NCI-H1417 treated with DMSO at 0.1 percent for 48 hours (cell line): ENCODE measurements at places on chromosomes 2 and 18.

GRCh38 chr2:104332731-104333130, 521.2 kb upstream of the POU3F3 start:
- no peak for DNase-seq

GRCh38 chr2:236241181-236242056, 22.8 kb downstream of the ASB18 start:
- DNase-seq, result no peak

- no peak for DNase-seq
Measured at GRCh38 chr2:25470806-25471205, 129.1 kb upstream of the DNMT3A start.

DNA sequence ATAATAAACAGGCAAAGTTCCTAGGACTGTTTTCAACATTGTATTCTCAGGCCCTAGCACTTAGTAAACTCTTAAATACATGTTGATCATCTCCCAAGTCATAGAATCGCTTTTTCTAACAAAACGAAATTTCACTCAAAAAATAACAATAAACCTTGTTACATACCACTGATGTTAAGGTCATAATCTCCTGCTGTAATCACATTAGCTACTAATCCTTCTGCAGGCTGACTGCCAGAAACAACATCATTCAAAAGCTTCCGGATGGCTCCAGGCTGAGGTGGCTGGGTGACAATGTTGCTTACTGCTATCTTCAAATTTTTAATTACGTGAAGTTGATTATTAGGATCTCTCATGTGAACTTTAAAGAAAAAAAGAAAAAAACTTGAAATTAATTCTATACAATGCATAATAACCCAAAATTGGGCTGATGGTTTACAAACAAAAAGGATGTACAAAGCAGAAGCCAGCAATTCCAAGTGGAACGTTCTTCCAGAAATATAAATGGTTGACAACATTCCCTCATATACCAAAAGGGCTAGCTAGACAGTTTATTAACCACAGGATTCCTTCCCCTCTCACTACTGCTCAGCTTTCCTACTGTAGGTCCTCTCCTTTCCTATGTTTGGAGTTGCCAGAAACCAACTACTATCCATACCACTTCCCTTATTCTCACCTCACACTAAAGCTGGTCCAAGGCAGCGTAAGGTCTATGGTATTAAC, 11.6 kb downstream of the TRAPPC8 start:
- DNase-seq, result no peak

GRCh38 chr2:64698668-64699444, 45.1 kb upstream of the SERTAD2 start:
- no peak for DNase-seq

GRCh38 chr2:203880557-203881125, 13.1 kb downstream of the CTLA4 start:
- no peak for DNase-seq

DNA sequence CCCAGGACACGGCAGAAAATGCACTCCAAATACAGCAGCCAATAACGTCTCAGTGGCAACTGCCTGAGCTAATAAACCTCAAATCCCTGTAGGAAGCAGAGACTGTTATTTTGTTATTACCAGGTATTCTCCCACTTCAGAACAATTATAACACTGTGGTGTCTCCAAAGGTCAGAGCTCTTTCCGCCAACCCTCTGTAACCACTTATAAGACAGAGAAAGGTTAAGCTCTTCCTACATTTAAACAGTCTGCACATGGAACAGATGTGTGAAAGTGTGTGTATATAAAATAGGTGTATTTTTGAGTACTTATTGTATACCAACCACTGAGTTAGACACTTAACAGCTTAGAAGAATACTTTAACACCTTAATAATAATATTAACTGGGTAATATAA, 64.1 kb downstream of the FBXO15 start:
- DNase-seq, result peak; percentile 59

DNA sequence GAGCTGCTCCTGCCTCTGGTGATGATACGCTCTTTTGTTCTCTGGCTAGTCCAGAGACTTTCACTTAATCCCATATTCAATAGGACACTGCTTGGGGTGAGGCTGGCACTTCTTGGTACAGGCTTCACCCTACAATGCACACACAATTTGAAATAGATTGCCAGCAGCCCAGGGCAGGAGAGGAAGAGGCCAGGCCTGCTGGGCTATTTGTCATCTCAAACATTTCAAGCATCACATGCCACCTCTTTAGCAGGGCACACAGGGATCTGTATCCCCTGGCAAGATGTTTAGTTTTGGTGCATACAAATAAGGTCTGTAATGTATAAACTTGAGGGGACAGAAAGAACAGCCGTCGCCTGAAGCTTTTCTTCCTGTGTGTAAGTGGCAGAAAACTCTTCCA, 120.4 kb downstream of the CHST9 start:
- no peak for DNase-seq

GRCh38 chr2:205176546-205176945, 505.8 kb upstream of the NRP2 start:
- DNase-seq, result no peak

DNA sequence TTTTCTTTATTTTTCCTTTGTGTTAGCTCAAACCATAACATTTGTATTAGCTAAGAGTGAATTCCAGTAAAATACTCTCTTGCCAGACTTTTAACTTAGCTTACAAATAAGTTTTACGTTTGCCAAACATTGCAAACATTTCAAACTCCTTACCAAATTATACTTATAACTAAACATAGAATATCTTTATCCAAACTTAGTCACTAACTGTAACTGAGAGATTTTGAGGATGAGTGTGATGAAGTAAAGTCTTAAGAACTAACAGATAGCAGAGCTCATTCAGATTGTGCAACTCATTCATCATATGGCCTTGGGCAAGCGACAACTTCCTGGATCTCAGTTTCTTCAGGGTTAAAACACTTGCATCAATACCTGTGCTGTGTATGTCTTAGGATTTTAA, 533.7 kb downstream of the TDRD15 start:
- no peak for DNase-seq

DNA sequence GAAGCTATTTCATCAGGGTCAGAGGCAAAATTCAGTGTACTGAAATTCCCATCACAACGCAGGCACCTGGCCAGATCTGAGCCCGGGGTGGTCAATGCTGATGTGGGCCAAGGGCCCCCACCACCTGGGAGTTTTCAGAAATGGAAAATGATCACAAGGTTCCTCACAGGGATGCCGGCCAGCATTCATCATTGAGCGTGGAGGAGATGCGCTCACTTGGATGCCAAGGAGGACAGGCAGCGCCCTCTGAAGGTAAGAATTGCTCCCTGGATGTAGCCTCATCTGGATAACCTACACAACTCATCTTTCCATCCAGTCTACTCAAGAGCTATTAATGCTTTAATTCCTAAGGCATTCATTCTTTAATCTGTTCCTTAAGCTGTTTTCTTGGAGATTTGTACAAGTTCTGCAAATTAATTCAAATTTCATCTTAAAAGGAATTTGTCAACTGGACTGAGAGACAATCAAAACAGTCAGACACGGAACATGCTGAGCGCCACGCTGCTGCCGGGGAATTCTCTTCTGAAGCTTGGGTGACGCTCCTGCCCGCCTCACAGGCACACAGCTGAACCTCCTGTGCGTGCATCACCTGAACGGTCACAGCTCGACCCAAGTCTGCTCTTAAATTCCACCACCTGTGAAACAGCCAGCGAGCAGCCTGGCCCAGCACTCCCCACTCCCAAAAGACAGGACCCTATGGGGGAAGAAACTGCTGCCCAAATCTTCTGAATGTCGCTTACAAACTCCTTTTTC, 206.7 kb downstream of the HDAC4 start:
- DNase-seq, result no peak

GRCh38 chr2:8927510-8928455, 75.7 kb downstream of the MBOAT2 start:
- no peak for DNase-seq

DNA sequence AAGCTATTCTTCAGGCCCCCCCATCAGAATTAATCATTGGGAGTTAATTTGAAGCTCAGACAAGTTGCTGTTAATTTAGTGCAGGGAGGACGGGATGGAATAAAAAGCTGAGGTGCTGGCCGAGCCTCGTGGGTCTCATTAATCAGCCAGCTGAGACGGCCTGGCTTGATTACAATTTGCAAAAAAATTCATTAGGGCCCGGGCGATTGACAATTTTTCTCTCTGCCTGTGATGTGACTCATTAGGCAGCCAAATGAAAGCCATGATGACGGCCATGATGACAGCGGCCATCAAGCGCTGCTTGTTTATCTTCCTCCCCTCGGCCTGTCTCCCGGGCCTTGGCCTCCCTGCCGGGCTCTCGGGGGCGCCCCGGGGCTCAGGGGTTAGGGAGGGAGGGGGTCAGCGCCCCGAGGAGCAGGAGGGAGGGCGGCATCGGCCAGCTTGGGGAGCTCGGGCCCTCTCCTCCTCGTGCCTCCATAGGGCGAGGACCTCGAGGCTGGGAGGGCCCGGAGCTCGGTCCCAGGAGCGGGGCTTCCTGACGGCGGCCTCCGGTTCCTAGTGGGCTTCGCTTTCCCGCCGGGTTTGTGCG, 5.2 kb downstream of the GBX2 start:
- no peak for DNase-seq

- no peak for DNase-seq
Measured at GRCh38 chr18:72412927-72413326, 131.2 kb downstream of the CBLN2 start.

GRCh38 chr2:28666496-28667184, 85.0 kb upstream of the PPP1CB start:
- no peak for DNase-seq

- no peak for DNase-seq
Measured at GRCh38 chr2:180720829-180721228, 259.6 kb upstream of the UBE2E3 start.

- DNase-seq, result no peak
Measured at GRCh38 chr2:40666398-40666797, 214.5 kb upstream of the SLC8A1 start.

DNA sequence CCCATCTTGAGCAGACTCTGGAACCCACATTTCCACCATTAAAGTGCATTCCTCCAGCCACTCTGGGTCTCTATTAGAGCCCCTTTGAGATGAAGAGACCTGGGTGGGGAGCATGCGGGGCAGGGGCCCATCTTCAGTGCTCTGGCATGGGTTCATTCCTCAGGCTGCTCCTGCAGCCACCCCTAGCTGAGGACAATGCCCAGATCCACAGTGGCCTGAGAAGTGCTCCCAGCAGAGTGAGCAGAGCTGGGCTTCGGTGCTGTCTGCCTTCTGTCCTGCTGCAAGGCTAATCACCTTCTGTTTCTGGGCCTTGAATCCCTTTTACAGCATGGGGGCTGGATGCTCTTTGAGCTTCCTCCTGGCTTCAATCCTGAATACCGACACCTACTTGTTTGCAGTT, 169.8 kb downstream of the TRIM43 start:
- DNase-seq, result no peak

- no peak for DNase-seq
Measured at GRCh38 chr2:68230241-68231060, 21.9 kb downstream of the PPP3R1 start.

- DNase-seq, result no peak
Measured at GRCh38 chr2:176188774-176189680, 559 bp downstream of the HOXD1 start.

- no peak for DNase-seq
Measured at GRCh38 chr2:217954469-217954868, 48.3 kb downstream of the TNS1 start.

DNA sequence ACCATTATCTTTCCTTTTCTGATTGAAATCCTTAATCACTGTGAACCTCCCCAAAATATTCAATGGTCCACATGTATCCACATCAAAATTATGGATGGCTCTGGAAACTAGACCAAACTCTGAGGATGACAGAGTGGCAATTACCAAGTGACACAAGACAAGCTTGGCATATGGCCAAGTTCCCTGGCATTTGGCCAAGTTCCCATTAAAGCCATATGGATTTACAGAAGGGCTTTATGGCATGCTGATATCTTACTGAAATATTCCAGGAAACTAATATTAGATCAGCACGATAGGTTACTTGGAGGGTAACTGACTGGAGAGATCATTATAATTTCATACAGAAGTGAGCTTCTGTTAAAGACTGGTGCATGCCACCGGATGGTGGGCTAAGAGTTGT, 21.9 kb upstream of the CERS6 start:
- peak; percentile 13 for DNase-seq

DNA sequence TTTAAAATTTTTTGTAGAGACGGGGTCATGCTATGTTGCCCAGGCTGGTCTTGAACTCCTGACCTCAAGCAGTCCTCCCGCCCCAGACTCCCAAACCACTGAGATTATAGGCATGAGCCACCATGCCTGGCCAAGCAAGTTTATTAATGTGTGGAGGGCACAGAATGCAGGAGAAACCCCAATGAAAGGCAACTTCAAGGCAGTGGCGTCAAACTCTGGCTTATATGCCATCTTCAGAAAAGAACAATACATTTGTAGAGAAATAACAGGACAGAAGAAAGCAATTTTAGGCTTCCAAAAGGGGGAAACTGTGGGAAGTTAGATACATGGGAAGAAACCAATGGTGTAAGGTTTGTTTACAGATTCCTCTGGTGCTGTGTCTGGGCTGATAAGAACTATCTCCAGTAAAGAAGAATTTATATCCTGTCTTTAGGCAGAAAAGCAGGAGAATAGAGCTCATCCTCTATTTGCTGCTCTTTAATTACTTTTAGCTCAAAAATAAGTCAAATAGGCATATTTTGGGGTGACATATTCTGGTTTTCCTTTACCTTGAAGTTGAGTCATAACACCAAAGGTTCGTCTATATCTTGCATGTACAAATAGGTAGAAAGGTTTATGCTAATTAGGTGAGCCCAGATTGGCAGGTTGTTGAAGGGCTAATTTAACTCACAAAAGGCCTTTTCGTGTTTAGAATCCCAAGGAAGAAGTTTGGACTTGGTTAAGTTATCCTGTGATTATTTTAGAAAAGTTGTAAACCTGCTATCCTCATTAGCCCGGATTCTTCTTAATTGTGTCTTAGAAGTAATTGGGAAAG, 26.0 kb upstream of the TMEM214 start:
- no peak for DNase-seq

DNA sequence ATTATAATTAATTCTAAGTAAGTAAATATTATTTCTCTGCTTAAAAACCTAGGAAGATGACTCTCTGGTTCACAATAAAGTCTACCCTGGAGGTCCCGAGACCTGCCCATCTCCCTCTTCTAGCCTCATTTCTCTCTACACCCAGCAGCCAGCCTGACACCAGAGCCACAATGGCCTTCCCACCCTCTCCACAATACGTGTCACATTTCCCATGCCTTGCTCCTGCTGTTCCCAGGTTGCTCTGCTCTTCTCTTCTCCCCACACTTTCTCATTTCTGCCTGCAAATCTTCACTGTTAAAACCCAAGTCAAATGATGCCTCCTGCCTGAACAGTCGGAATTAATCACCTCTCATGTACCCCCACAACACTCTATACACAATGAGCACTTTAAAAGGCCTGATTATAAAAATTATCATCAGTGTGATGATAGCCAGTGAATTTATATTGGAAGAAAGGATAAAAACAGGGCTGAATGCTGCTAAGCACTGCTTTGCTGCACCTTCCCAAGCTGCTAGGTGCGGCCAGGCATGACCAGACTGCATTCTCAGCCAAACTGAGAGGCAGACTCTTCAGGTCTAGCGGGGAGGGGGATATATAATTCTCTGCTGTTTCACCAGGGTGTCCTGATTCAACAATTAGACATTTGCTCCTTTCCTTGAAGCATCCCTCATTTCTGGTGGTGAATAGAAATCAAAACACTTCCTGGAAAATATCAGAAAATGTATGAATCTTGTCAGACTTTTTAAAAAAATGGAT, 160.6 kb downstream of the DTNA start:
- no peak for DNase-seq

- no peak for DNase-seq
Measured at GRCh38 chr2:48707466-48707865, 48.1 kb downstream of the LHCGR start.
